ENCODE measurements at places on chromosomes 7 and 10.

- H3K4me3 ChIP-seq, result no peak overlapping the region
- no peaks in the 10 kb centered on the region for H3K27me3 ChIP-seq
- no peak overlapping the region for H3K27ac ChIP-seq
- H3K4me1 ChIP-seq, result peaks cover 26% of the 10 kb centered on the region
- no peak for DNase-seq
Measured at GRCh38 chr10:119370972-119371703, 163.8 kb downstream of the GRK5 start.

DNA sequence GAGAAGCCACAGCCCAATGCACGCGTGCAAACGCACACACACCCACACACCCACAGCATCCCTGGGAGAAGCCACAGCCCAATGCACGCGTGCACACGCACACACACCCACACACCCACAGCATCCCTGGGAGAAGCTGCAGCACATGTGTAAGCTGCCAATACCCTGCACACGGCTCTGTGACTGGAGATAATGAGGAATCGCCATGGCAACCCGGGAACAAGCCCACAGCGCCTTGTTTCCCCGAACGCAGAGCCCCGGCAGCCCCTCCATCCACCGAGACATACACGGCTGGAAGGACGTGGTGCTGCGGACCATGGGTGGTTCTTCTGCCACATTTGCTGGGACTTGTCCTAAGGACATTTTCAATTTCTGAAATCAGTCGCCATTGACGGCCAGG lies 221.3 kb downstream of the PTPRN2 start:
- no peaks in the 10 kb centered on the region for H3K4me1 ChIP-seq
- H3K27me3 ChIP-seq, result no peaks in the 10 kb centered on the region
- H3K36me3 ChIP-seq, result no peaks in the 10 kb centered on the region
- no peak for DNase-seq

DNA sequence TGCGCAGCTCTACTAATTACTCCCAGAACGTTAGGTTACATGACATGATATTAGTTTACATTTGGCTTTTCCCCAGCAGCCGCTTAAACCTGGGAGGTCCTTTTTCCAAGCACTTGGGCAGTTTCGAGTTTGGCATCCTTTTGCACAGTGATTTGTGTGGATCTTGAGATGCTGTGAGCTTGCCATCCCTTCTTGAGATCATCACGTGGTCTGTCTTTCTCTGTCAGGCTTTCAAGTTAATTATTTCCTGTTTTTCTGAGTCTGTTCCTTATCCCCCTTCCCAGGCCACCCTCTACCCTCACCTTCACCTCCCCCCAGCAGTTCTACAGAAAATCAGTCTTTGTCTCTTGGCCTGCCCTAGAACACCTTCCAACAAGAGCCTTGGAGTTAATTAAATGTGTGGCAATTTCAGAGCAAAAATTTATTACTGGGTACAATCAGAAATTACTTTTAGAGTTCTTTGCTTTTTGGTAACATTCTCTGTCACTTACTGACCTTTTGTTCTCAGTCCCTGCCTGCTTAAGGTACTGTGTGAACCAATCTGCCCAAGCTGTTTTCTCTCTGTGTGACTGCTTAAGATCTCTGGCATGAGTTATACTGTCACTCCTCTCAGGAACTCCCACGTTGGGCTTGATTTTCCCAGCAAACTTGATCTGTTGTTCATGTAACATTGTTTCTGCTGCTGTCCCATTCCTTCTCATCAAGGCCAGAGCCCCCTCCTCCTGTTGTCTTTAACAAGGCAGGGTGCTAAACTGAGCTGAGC lies 3.1 kb upstream of the SLF2 start:
- H3K27me3 ChIP-seq, result peaks cover 3% of the 10 kb centered on the region
- H3K4me1 ChIP-seq, result peaks cover 51% of the 10 kb centered on the region
- H3K4me3 ChIP-seq, result no peak overlapping the region
- peak overlapping the region; percentile 27 for H3K27ac ChIP-seq
- H3K36me3 ChIP-seq, result peaks cover 12% of the 10 kb centered on the region

GRCh38 chr10:62180677-62181076 lies 88.0 kb downstream of the RTKN2 start:
- H3K36me3 ChIP-seq, result peaks cover 66% of the 10 kb centered on the region
- H3K4me1 ChIP-seq, result peaks cover 79% of the 10 kb centered on the region
- H3K27ac ChIP-seq, result peak overlapping the region; percentile 76
- DNase-seq, result no peak
- no peak overlapping the region for H3K4me3 ChIP-seq
